Coronary artery (tissue), 2 donors: ENCODE measurements at places on chromosomes 6 and 20.

DNA sequence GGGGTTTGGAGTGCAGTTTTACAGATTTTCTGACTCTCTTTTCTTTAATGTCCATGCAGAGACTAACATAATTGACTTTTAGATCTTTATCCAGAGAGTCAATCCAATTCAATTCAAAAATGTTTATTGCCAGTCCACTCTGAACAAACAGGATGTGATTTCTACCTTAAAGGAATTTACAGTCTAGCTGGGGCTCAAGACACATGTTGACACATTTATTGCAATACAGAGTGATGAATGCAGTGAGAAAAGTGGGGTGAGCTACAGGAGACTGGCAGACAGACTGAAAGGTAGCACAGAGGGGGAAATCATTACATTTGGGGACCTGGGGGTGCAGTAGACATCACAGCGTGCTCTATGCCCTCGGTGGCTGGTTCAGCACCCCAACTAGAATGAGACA lies 193.9 kb downstream of the SLC24A3 start:
- DNase-seq = no peak

DNA sequence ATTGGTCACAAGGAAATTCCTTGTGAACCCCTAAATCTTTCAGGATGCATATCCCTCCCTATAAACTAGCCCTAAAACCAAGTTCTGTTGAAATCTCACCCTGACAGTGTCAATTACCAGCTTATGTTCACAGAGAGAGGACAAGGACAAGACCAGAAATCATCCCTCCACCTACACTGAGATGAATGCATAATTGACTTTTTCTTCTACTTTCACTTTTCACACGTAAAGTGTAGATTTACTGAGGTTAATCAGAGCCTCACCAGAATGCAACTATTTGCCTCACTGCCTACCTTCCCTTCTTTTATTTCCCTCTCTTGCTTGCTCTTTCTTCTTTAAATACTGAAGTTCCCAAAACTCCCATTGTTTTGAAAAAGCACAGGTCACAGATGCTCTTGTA lies 15.3 kb upstream of the NKAIN2 start:
- no peak for DNase-seq

GRCh38 chr6:6407071-6407741 lies 86.7 kb upstream of the F13A1 start:
- no peak for DNase-seq

GRCh38 chr6:50128420-50129005 lies 78.8 kb upstream of the DEFB112 start:
- no peak for DNase-seq

GRCh38 chr6:33683576-33684427 lies 27.7 kb downstream of the UQCC2 start:
- DNase-seq = no peak

- DNase-seq = no peak
Observed at GRCh38 chr6:9754515-9754914, 660.4 kb downstream of the TFAP2A start.

- DNase-seq = no peak
Observed at GRCh38 chr6:465531-466348, 74.2 kb downstream of the IRF4 start.

DNA sequence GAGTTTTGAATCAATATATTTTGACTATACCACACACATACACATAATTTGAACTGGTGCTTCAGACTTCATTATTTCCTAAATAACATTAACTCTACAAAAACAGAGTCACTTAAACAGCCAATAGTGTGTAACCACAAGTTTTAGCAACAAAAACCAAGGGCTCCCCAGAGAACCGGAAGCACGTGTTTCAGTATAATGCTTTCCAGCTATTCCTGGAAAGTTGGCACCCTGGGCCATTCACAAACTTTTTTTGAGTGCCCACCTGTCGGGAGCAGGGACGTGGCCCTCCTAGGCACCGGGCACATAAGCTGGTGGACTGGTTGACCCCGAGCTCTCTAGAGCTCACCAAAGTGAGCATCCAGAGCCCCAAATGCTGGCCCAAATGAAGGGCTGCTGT lies 1.9 kb upstream of the SLC35D3 start:
- no peak for DNase-seq

- DNase-seq = no peak
Observed at GRCh38 chr20:48006036-48006833, 221.0 kb upstream of the SULF2 start.

DNA sequence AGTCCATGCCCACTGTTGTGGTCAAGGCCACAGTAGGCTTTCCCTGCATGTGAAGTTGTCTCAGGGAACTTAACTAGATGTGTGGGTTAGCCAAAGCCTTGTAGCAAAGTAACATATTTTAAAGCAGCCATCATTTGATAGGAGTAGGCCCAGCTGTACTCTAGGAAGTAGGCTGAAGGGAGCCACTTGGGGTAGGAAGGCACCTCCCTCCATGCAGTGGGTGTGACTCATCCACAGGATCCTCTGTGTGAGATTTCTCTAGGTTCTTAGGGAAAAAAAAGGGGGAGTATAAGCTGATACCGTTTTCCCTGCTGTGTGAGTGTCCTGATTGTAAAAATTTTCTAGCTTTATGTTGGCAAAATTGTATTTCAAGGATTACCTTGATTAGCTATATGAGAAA lies 44.7 kb downstream of the VAPB start:
- no peak for DNase-seq

DNA sequence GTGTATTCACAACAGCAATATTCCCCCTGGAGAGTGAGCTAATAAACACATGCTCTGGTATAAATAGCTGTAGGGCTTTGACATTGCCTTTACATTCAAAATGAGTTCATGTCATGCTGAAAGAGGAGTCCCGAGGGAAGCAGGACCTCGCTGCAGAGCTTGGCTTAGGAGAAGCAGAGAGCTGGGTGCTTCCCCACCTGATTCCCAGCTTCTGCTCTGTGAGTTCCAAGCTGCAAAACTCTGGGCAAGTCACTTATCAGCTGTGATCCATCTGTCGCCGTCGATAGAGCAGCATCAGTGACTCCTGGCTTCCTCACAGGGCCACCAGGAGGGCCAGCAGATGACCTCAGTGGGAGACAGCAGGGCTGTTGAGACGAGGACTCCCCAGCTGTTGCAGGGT lies 241.8 kb downstream of the ANKRD60 start:
- no peak for DNase-seq

- no peak for DNase-seq
Observed at GRCh38 chr6:166555086-166555485, 31.4 kb downstream of the RAMACL start.

- no peak for DNase-seq
Observed at GRCh38 chr6:140812636-140813035, 1320.1 kb upstream of the GJE1 start.
